ENCODE measurements at places on chromosomes 7 and 10.

DNA sequence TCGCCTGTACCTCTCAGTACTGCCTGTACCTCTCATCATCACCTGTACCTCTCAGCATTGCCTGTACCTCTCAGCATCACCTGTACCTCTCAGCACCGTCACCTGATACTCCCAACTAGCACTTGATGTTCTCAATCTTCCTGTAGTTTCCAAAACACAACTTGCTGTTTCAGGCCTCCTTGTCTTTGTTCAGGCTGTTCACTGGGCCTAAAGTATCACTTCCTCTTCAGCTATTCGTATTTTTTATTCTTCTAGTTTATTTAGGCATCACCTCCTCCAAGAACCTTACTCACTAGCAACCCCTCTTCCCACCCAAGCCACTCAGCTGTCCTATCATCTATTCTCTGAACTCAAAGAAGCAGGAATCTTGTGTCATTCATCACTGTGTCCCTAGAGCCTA, 24.1 kb downstream of the OR6B1 start:
- DNase-seq, result no peak

GRCh38 chr7:96241855-96242254, 80.0 kb downstream of the SLC25A13 start:
- DNase-seq, result no peak

DNA sequence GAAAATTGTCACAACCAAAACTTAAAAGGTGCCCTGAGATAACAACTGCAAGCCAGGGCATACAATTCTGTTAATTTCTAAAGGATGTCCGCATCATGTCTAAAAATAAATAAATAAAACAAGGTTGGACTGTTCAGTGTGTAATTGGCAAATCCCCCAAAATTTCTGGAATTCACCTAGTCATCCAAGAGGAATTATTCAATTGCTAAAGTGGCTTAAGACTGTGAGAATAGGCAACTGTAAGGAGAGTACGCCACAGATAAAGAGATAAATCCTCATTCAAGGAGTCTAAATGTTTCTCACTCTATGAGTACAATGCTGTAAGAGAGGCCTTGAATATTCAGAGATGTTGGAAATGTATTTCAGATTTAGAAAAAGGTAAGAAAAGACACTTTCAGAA, 37.2 kb downstream of the PIK3AP1 start:
- DNase-seq, result no peak

- DNase-seq, result no peak
These were observed 140.9 kb downstream of the CHN2 start for GRCh38 chr7:29335188-29336083.

DNA sequence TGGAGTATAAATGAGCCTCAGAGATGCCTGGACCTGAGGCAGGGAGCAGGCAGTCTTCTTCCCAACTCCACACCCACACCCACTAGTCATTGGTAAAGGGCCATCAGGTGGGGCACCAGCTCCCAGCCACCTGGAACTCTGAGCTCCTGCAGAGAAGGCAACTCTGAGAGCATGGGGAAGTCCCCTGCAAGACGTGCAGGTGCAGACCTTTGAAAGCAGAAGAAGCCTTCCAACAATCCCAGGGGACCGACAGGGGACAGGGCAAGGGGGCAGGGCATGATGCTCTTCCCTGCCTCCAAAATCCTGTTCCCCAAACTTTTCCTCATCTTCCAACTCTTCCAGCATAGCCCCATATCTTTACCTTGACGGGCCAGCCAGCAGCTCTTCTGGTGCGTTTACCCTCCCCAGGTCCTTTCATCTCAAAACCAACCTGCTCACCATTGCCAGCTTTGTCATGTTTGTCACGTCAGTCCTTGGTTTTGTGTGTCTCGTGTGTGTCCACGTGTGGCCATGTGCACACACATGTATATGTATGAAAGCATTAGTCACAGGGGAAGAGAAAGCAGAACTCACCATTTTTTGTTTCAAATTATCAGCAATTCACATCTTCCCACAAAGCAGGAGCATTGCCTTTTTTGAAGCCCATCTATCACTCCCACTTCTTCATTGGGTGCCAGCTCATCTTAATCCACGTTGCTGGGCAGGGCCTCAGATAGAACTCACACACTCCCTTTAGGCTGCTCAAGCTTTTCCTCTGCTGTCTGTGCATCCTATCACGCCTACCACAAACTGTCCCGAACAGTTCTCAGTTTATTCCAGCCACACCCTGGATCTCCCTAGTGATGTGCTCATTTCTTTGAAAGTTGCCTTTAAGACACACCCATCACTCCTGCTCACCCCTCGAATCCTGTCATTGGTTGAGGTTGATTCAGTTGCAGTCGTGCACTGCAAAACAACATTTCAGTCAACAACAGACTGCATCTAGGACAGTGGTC, 41.0 kb upstream of the AMPH start:
- DNase-seq, result no peak

DNA sequence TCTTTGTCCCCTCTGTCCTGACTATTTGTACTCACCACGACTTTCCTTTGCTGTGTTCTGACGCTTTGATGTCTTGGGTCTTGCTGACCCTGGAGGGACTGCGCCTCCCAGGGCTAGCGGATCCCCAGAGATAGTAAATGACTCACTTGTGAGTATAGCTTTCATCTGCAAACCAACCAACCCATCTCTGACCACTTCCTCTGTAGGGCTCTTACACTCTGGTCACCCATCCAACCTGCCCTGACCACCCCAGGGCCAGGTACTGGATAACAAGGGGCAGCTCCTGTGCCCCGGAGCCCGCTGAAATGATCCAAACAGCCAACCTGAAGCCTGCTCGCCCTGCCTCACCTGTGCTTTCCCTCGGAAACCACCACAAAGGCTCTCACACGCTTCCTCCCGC, 125.2 kb upstream of the CARD11 start:
- DNase-seq, result no peak

DNA sequence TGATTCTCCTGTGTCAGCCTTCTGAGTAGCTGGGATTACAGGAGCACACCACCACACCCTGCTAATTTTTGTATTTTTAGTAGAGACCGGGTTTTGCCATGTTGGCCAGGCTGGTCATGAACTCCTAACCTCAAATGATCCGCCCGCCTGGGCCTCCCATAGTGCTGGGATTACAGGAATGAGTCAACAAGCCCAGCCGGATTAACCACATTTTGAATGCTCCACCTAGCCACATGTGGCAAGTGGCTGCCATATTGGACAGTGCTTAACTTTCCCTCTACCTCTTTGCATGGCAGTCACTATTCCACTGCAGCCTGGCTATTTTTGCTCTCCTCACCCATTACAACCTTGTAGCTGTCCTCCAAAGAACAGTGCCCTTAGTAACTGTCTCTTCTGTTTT, 160.1 kb downstream of the GATA3 start:
- DNase-seq, result no peak

- DNase-seq, result no peak
These were observed 91.4 kb upstream of the PTN start for GRCh38 chr7:137434946-137435345.

GRCh38 chr7:66558660-66559465, 69.8 kb upstream of the KCTD7 start:
- DNase-seq, result no peak

DNA sequence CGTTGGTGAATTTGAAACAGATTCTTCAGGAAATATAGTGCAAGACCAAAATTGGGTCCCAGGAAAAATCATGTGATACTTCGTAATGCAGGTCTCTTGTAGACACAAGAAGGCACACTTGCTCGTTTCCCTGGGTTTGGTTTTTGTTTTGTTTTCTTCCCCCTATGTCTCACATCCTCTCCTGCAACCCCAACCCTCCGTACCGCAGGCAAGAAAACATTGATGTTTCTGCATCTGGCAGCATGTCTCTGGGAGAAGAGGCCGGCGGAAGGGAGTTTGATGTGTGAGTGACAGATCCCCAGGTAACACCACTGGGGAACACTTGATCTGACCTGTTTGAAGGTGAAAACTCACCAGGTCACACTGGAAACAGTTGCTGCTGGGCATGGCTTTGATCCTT, 718.5 kb downstream of the AUTS2 start:
- no peak for DNase-seq

GRCh38 chr10:36464291-36464690, 661.1 kb upstream of the ANKRD30A start:
- no peak for DNase-seq

DNA sequence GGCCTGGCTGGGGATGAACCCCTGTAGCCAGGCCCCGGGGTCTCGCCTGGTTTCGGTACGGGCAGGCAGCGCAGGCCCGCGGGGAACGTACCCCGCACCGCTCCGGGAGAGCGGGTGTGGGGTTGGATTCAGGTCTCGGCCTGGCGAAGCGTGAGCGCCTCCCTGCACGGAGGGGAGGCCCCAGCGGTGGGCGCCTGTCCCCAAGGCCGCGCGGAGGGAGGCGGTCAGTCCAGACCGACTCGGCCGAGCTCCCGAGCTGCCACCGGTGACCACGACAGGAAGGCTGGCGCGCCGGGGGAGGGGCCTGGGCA, 378 bp upstream of the INPP5F start:
- DNase-seq, result no peak

- no peak for DNase-seq
These were observed 70.3 kb upstream of the DGKI start for GRCh38 chr7:137916980-137917645.

GRCh38 chr10:84593506-84593905, 265.1 kb downstream of the CCSER2 start:
- no peak for DNase-seq

- no peak for DNase-seq
These were observed 51.8 kb downstream of the SUGCT start for GRCh38 chr7:40186586-40186985.

GRCh38 chr7:116222501-116222900, 12.2 kb downstream of the TES start:
- DNase-seq, result no peak

Data from ovary (tissue), 10 donors.